Lung (tissue), 17 donors: ENCODE measurements at places on chromosomes 4 and X. TPM values are rescaled to one million over a fixed set of nuclear protein-coding genes. Genes with fewer than 3 reads are reported as not detected.

Gene SYTL4
- 11.7 TPM for total RNA-seq

Gene JCHAIN
- 276 TPM for total RNA-seq

Gene ETDB
- not detected for total RNA-seq

Gene IL2
- total RNA-seq = 1.4 TPM

Gene CT45A3
- total RNA-seq = 0.31 TPM

Gene GAB3
- 12.8 TPM for total RNA-seq

Gene ARHGAP6
- total RNA-seq = 18.2 TPM

DNA sequence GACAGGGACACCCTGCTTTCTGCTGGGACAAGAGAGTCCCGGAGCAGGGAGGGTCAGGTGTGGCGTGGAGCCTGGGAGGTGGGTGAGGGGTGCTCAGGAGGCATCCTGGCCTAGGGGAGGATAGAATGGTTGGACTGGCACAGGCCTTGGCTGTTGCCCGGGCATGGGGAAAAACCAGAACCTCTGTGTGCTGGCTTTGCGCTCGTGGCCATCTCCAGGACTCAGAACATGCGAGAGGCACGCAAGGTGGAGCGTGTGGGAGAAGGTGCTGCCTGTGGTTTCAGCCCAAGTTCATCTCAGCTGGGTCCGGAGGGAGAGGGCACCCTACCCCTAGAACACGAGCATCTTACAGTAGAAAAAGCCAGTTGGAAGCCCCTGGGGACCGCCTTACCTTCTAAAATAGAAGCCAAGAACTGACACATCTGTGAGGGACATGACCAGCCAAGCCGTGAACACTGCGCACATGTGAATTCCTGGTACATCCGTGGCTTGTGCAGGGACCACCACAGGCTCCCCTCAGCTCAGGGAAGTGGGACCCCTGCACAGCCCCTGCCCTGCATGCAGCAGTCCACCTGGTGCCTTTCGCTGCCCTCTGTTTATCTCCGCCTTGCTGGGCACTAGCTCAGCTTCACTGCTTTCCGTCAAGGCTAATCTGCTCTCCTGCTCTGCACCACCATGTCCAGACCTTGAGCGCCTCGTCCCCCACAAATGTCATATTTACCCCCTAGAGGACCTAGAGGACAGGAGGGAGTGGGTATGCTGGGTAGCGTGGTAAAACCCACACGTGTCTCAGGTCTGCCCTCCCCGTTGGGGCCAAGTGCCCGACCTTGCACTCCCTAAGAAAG is 13.5 kb downstream of the MSANTD1 start:
- H3K36me3 ChIP-seq = no peaks in the 10 kb centered on the region
- DNase-seq = no peak
- no peaks in the 10 kb centered on the region for H3K4me1 ChIP-seq
- no peak overlapping the region for H3K4me3 ChIP-seq
- no peak overlapping the region for H3K27ac ChIP-seq

- no peaks in the 10 kb centered on the region for H3K27me3 ChIP-seq
- H3K4me1 ChIP-seq = peaks cover 17% of the 10 kb centered on the region
- H3K36me3 ChIP-seq = peaks cover under 1% of the 10 kb centered on the region
- peak overlapping the region; percentile 32 for H3K27ac ChIP-seq
- H3K4me3 ChIP-seq = no peak overlapping the region
Observed at GRCh38 chr4:57042711-57043169, 64.0 kb downstream of the POLR2B start.

GRCh38 chr4:82367438-82368097 is 6.2 kb downstream of the HNRNPD start:
- peaks cover 5% of the 10 kb centered on the region for H3K4me1 ChIP-seq
- no peak overlapping the region for H3K27ac ChIP-seq
- no peaks in the 10 kb centered on the region for H3K27me3 ChIP-seq
- H3K36me3 ChIP-seq = peaks cover 30% of the 10 kb centered on the region
- DNase-seq = no peak

DNA sequence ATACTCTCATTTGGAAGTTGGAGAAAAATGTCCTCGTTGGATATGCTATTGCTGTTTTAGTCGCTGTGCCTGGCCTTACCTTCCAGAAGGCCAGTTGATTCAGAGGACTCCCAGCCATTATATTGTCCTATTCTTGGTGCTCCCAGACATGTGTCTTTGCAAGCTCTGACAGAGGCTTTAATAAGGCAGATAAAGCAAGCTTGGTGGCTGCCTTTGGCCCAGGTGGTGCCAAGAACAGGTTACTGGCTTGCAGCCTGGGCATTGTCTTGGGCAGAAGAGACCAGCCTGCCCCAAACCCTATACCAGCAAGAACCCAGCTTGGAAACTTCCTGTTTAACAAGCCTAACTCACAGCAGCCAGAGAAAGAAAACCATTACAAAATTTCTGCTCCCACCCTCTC is 16.9 kb downstream of the RAI2 start:
- H3K36me3 ChIP-seq = no peaks in the 10 kb centered on the region
- H3K27me3 ChIP-seq = no peaks in the 10 kb centered on the region
- H3K27ac ChIP-seq = no peak overlapping the region
- H3K4me3 ChIP-seq = no peak overlapping the region
- H3K4me1 ChIP-seq = no peaks in the 10 kb centered on the region

DNA sequence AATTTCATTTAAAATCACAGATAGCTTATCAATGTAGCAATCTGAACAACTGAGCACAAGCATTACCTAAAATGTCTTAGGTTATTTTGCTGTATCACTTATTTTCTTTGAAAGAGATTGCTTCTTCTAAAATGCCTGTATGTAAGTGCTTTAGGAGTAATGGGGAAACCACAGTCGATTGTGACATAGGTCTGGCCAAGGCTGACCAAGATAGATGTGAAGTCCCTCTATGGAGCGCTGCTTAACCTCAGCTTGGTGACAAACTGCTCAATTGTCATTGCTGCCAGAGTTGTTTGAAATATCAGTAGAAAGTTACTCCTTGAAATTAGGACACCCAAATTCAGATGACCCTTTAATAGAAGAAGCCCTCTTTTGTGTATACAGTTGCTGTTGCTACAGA is 401.9 kb upstream of the NDST4 start:
- H3K4me3 ChIP-seq = no peak overlapping the region
- no peaks in the 10 kb centered on the region for H3K36me3 ChIP-seq
- no peak overlapping the region for H3K27ac ChIP-seq
- H3K27me3 ChIP-seq = no peaks in the 10 kb centered on the region

- H3K4me3 ChIP-seq = no peak overlapping the region
- H3K36me3 ChIP-seq = no peaks in the 10 kb centered on the region
- H3K4me1 ChIP-seq = no peaks in the 10 kb centered on the region
Observed at GRCh38 chr4:108203377-108203776, 34.6 kb upstream of the LEF1 start.

DNA sequence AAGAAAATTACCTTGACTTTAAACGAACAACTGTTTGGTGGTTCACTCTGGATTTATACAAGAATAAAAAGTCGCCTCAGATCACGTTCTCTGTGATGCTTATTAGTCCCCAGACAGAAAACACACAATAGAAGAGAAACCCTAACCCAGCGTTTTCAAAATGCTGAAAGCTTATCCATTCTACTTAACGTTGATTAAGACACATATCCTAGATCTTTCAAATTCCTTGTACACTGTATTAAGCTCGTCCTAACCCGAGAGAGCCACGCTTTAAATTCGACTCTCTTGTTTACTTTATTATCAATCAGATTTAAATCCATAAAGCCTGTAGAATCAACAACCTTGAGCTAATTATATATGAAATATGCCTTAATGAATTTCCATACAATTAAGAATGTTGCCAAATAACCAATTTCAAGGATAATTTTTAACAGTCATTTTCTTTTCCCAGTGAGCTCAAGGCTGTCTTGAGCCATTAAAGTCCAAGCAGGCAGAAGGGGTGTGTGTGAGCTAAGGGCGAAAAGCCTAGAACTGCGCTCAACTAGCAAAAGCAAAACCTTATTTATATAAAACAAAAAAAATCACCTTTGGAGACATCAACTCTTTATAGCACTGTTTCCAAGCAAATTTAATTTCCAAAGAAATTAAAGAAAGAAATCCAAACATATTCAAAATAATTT is 981 bp upstream of the PITX2 start:
- H3K4me1 ChIP-seq = no peaks in the 10 kb centered on the region
- H3K27me3 ChIP-seq = peaks cover 97% of the 10 kb centered on the region
- no peak for DNase-seq

DNA sequence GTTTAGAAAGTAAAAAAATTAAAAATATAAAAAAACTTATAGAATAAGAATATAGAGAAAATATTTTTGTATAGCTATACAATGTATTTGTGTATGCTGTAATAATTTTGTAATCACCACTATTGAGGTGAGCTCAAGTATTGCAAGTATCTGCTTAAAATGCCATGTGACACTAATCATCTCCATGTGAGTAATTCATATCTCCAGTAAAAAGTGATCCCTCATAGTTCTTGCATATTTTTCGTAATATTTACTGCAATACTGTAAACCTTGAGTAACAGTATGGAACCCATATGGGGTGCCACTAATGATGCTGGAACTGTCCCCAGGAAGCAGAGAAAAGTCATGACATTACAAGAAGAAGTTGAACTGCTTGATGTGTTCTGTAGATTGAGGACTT is 43.2 kb upstream of the HUWE1 start:
- H3K36me3 ChIP-seq = no peaks in the 10 kb centered on the region
- no peaks in the 10 kb centered on the region for H3K4me1 ChIP-seq
- H3K4me3 ChIP-seq = no peak overlapping the region

DNA sequence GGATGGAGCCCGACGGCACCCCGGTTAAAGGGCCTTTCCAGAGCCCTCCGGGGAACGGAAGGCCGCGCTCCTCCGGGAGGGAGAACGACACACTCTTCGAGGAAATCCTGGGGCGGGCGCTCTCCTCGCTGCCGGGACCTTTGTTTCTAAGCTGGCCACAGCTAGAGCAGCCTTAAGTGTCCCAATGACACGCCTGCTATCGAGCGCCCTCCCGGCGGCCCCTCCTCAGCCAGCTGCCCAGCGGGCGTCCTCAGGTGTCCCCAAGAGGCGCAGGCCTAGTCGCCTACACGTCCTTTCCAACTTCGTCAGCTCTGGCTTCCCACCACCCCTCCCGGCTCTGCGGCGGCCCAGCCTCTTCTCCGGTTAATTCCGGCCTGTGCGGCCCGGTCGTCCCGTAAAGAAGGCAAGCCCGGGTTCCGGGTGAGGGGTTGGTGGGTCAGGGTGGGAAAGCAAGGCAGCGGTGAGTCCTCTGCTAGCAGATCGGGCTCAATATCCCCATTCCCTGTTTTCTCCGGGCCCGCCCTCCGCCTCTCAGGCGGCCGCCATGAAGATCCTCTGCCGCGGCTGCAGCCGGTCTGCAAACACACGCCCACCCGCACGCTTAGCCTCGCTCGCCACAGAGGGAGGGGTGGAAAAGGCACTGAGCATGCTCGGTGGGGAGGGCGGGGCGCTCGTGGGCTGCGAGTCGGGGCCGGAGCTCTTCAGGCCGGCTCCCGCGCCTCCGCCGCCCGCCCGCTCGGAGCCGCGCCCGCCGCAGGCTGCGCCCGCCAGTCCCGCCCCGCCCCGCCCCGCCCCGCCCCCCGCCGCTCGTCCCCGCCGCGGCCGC is at the start of gene RAP1GDS1:
Gene RAP1GDS1, plus strand, starts transcription at position 806 of the 826 bp plus-strand sequence. CDS start 182 bp downstream, outside the sequence.
- peaks cover 1% of the 10 kb centered on the region for H3K4me1 ChIP-seq
- no peaks in the 10 kb centered on the region for H3K27me3 ChIP-seq
- peak within 1 kb of the TSS; percentile 98 for H3K27ac ChIP-seq
- no peaks in the 10 kb centered on the region for H3K36me3 ChIP-seq
- peak; percentile 98 for DNase-seq

DNA sequence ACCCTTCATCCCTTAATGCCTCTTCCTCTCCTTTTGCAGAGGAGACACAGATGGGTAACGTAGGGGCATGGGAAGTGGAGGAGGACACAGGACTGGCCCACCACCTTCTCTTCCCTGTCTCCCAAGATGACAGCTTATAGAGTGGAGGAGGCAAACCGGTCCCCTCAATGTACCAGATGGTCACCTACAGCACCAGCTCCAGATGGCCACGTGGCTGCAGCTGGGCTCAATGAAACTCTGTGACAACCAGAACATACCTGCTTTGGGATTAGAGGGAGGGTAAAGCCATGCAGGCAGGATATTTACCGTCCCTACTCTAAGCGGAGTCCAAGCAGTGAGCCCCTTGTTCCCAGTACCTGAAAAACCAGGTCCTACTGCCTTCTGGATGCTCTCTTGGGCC is 7.5 kb upstream of the KLHL15 start:
- H3K27ac ChIP-seq = no peak overlapping the region
- H3K4me3 ChIP-seq = no peak overlapping the region
- H3K4me1 ChIP-seq = no peaks in the 10 kb centered on the region
- no peak for DNase-seq
- peaks cover 18% of the 10 kb centered on the region for H3K27me3 ChIP-seq
- no peaks in the 10 kb centered on the region for H3K36me3 ChIP-seq

GRCh38 chr4:161919442-161920220 is 244.2 kb downstream of the FSTL5 start:
- no peaks in the 10 kb centered on the region for H3K36me3 ChIP-seq
- no peaks in the 10 kb centered on the region for H3K27me3 ChIP-seq
- H3K27ac ChIP-seq = no peak overlapping the region
- DNase-seq = no peak
- no peaks in the 10 kb centered on the region for H3K4me1 ChIP-seq

- no peak overlapping the region for H3K4me3 ChIP-seq
- no peaks in the 10 kb centered on the region for H3K4me1 ChIP-seq
- no peak for DNase-seq
- H3K27me3 ChIP-seq = peaks cover 13% of the 10 kb centered on the region
Observed at GRCh38 chrX:134632355-134632754, 25.9 kb downstream of the PLAC1 start.

DNA sequence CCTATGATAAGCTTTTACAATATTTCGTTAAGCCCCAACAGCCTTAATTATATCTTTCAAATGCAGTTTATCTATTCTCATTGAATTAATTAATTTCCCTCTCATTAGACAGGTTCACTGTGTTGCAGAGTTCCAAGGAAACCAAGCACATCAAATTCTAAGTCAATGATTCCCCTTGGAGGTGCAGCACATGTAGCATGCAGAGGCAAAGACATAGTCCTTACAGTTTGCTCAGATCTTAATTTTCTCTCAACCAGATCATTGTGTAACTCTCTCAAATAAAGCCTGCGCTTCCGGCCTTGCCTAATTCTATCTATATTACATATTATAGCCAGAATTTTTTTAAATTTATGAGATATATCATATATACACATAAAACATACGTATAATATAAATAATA is 205.4 kb downstream of the GRIA2 start:
- H3K27ac ChIP-seq = no peak overlapping the region
- DNase-seq = no peak
- no peaks in the 10 kb centered on the region for H3K27me3 ChIP-seq
- no peaks in the 10 kb centered on the region for H3K36me3 ChIP-seq
- no peaks in the 10 kb centered on the region for H3K4me1 ChIP-seq

DNA sequence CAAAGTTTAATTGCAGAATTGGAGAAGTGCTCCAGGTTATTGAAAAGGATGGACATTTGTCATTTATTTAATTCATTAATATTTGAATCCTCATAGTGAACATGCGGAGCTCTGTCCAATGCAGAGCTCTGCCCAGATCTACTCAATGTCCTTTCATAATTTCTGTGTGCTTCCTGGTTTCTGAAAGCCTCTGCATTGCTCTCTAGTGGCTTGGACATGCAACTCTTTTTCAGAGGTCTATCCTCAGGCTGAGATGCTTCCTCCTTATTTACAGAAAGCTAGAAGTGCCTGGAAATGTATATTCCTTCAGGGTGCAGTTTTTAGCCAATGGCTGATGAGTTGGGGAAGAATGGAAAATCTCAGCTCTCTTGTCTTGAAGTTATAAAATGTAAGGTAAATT is 786.1 kb upstream of the AADAT start:
- H3K4me3 ChIP-seq = no peak overlapping the region
- no peak overlapping the region for H3K27ac ChIP-seq
- no peaks in the 10 kb centered on the region for H3K36me3 ChIP-seq
- no peaks in the 10 kb centered on the region for H3K4me1 ChIP-seq
- DNase-seq = peak; percentile 1

- no peak overlapping the region for H3K4me3 ChIP-seq
- no peaks in the 10 kb centered on the region for H3K36me3 ChIP-seq
Observed at GRCh38 chr4:114690571-114690970, 92.0 kb downstream of the UGT8 start.

- no peak for DNase-seq
- no peaks in the 10 kb centered on the region for H3K27me3 ChIP-seq
- no peak overlapping the region for H3K4me3 ChIP-seq
- no peaks in the 10 kb centered on the region for H3K4me1 ChIP-seq
- no peaks in the 10 kb centered on the region for H3K36me3 ChIP-seq
Observed at GRCh38 chrX:122572461-122572860, 611.6 kb upstream of the GRIA3 start.
